ENCODE measurements at places on chromosomes 16 and 17.

DNA sequence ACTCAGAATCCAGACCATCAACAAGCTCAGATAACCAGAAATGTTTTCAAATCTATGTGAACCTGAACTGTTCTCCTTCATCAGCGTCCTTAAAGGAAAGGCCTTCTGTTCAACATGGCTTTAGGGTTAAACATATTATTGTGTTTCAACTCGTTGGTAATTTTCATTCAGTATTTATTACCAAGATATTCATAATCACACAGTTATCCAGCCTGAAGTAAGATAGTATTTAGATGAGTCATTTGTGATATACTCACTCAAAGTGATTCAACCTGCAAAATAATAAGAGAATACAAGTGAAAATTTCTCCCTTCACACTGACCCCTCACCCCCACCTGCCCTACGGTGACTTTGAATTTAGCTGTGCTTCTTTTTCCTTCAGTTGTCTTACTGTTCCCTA is 3.0 kb downstream of the CYLD start:
- ATAC-seq, result no peak

GRCh38 chr16:78816499-78817195 is 717.2 kb downstream of the WWOX start:
- no peak for ATAC-seq

DNA sequence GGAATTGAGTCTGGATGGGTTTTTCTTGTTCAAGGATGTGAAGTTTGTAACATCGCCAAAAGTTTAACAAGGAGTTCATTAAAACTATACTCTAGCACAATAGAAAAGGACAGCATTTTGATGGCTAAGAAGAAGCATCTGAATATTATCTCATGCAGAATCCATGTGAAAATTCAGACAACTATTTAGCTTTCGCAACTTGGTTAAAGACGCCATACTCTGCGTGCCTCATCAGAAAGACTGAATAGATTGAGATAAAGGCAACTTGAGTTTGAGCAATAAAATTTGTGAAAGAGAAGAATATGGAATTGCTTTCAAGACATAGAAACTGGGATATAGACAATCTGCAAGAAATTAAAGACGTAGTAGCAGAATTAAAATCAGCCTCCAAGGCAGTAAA is 151.1 kb upstream of the MYOCD start:
- ATAC-seq, result no peak

GRCh38 chr17:40022497-40022896 is 7.3 kb downstream of the CSF3 start:
- ATAC-seq, result no peak

DNA sequence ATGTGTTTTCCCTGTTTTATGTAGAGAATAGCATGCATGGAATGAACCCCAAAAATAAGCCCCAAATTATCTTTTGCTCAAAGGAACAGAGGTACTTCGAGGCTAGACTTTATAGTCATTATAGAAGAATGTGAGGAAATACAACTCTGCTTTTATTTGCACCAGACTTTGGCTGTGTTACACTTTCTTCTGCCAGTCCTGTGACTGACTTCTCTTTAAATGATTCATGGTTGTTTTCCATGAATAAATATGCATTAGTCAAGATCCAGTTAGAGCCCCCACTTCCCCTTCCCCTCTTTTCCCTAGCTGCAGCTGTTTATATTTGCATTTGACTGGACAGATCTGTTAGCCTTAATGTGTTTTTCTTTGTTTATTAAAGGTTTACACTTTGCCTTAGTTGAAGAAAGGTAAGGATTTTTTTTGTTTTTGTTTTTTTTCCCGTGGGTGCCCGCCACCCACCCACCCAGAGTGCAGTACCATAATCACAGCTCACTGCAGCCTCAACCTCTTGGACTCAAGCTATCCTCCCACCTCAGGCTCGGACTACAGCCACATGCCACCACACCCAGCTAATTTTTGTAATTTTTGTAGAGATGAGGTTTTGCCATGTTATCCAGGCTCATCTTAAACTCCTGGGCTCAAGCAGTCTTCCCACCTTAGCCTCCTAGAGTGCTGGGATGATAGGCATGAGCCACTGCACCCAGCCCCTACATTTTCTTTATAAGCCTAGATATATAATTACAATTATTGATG is 152.6 kb downstream of the CYB561 start:
- ATAC-seq, result peak; percentile 84

DNA sequence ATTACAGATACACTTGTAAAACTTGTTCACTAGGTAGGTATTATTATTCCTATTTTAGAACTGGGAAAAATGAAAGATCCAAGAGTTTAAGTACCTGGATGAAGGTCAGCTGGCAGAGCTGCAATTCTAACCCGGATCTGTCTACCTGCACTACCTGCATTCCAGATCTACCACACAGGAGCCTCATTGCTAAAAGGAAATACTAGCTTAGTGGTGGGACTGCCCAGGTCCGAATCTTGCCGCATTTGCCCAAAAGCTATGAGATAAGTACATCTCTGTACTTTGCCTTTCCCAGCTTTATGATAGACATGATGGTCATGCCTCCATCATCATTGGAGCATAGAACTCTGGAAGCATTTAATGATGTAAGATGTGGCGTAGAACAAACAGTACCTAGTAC is 36.8 kb upstream of the TEKT3 start:
- no peak for ATAC-seq

- ATAC-seq, result no peak
These were observed 9.5 kb upstream of the ZNF750 start for GRCh38 chr17:82849076-82849945.

- no peak for ATAC-seq
These were observed 55.0 kb upstream of the RPL38 start for GRCh38 chr17:74148446-74148845.

DNA sequence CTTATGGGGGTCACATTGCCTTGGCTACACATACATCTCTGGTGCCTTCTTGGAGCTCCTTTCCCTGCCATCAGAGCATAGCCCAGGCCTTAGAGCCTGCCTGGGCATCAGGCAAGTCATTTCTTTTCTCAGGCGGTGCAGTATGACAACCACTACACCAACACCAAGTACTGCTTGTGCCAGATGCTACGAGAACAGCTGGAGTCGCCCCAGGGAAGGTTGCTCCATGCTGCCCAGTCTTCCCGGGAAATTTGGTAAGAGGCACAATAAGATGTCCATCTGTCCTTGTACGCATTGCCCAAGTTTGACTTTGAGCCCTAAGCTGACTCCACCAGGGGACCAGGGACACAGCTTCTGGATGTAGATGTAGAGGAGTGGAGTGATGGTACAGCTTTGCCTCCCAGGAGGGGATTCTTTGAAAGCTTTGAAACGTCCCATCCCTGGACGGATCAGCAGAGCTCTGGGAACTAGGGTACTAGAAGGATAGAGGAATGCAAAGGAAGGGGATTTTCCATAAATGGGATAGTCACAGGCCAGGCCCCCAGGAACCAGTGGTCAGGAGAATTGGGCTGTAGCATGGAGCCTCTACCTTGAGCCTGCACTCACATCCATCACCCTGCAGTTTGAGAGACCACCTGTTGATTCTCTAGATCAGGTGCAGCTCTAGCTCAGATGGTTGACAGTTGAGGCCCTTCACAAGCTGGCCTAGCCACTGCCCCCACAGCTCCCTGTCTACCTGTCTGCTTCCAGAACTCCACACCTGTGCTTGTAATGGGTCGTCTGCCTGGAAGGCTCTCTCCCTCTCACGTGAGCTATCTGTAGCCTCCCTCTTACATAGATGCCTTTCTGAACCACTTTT is 11.0 kb upstream of the NFATC3 start:
- no peak for ATAC-seq

DNA sequence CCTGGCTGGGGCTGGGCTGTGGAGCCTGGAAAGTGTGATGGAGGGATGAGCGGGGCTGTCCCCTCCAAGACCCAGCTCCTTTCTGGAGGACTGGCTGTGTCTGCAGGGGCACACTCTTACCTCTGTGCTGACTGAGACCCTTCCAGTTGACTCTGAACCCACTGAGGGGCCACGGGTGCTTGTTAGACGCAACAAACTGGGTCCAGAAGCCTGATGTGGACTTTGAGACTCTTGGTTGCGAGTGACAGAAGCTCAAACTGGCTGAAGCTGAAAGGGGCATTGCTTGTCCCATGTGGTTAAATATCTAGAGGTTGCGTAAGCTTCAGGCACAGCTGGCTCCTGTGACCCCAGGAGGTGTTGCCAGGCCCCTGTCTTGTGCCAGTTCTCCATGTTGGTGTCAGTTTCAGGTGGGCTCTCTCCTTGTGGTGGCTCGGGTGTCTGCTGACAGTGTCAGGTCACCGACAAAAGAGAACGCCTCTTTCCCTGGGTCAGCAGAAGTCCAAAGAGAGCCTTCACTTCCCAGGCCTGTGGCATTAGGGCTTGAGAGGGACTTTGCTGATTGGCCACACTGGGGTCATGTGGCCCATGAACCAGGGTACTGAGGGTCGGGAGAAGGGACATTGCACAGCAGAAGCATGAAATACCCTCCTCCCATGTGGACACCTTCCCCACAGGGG is 16.7 kb downstream of the ADCY7 start:
- ATAC-seq, result no peak

DNA sequence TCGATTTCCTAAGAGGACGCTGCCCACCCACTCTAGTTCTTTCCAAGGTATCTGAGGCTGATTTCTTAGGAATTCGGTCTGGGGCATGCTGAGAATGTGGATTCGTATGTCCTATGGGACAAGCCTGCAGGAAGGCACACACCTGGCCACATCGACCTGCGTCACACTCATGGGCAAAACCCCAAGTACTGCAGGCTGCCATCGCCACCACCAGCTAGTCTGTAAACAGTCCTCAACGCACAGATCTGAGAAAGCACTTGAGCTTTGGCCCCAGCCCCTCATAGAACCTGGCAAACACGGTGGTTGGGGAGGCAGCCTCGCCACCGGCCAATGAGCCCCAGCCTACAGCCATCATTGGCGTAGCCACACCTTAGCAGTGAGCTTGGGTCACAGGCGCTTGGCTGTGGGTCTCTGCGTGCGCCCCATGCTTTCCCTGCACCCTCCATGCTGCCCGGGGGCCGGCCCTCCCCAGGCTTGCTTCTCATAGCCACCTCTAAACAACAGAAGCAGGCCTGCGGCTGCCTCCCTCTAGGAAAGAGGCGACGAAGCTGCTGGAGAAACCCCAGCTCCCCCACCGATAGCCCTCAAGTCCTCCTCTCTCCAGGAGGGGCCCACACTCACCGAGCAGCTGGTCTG is 75.1 kb downstream of the ZNF778 start:
- ATAC-seq, result no peak

Measured in SK-N-SH treated with all-trans-retinoic acid at 6 μM for 48 hours (cell line).